GM12878 (cell line): ENCODE measurements at places on chromosomes 12 and 14.

DNA sequence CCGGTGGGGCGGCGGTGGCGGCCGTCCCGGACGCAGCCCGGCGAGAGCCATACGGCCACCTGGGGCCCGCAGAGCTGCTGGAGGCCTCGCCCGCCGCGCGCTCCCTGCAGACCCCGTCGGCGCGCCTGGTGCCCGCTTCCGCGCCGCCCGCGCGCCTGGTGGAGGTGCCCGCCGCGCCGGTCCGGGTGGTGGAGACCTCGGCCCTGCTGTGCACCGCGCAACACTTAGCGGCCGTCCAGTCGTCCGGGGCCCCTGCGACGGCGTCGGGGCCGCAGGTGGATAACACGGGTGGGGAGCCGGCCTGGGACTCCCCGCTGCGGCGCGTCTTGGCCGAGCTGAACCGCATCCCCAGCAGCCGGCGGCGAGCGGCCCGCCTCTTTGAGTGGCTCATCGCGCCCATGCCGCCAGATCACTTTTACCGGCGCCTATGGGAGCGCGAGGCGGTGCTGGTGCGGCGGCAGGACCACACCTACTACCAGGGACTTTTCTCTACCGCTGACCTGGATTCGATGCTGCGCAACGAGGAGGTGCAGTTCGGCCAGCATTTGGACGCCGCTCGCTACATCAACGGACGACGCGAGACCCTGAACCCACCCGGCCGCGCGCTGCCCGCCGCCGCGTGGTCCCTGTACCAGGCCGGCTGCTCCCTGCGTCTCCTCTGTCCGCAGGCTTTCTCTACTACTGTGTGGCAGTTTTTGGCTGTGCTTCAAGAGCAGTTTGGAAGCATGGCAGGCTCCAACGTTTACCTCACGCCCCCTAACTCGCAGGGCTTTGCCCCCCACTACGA is 716 bp downstream of the RIOX1 start:
- DNase-seq, result no peak

GRCh38 chr12:132329036-132329719 is at the start of gene GALNT9:
Gene GALNT9, minus strand, starts transcription at chr12:132329589. Its CDS starts 386 bp downstream, at chr12:132329203.
- DNase-seq, result no peak

GRCh38 chr14:22577334-22577908 is 11.6 kb downstream of the DAD1 start:
- DNase-seq, result no peak

- DNase-seq, result no peak
These were observed 113.2 kb downstream of the RBM19 start for GRCh38 chr12:113852695-113853490.
